ENCODE measurements at places on chromosomes 5 and 9.

DNA sequence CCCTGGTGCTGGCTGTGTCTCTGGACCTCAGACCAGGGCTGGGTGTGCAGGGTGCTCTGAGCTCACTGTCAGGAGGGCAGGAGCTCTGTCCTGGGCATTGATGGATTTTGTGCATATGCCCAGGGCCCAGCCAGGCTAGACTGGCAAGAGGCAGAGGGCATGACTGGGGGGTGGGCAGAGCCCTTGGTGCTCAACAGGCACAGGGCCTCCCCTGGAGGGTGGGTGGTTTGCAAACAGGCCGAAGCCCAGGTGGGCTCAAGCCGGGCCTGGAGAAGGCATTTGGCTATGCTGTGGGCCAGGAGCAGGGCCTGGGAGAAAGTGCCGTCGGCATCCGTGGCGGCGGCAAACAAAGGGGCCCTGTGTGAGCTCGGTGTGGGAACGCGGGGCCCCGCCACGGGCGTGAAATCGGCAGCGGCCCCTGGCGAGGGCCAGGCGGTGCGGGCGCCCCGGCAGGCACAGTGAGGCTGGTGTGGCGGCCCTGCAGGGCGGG, 1.9 kb upstream of the NRARP start:
- DNase-seq = no peak

DNA sequence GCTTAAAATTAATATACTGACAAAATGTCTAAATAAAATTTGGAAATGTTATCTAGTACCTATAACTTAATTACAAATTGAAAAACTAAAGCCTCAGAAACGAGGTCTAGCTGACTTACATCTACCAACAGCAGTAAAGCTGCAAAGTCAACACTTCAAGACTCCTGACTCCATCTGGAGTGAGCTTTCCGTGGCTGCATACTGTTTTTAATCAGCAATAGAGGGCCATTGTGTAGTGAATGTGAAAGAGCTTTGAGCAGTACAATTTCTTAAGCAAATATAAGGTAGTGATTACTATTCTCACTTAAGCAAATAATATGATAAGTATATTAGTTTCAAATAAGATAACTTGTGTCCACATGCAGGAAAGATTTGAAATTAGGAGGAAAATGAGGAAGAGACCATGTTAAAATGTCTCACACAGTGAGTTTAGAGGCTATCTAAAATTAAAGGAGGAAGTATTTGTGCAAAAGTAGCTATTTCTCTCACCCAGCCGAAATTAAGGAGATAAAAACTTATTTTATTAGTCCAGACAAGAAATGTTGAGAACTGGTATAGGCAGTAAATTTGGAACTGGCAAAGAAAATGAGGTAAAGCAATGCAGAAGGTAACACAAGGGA, 6.4 kb downstream of the SPINK6 start:
- no peak for DNase-seq

- DNase-seq = no peak
These were observed 13.1 kb upstream of the STXBP1 start for GRCh38 chr9:127598839-127599549.

DNA sequence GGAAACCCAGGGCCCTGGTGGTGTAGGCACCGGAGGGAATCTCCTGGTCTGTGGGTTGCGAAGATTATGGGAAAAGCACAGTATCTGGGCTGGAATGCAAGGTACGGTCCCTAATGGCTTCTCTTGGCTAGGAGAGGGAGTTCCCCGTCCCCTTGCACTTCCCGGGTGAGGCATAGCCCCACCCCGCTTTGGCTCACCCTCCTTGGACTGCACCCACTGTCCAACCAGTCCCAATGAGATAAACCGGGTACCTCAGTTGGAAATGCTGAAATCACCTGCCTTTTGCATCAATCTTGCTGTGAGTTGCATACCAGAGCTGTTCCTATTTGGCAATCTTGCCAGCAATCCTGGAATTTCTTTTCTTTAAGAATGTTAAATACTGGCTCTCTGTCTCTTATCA, 1429.1 kb downstream of the MAT2B start:
- DNase-seq = no peak

GRCh38 chr9:137751616-137752015, 126.0 kb upstream of the CACNA1B start:
- DNase-seq = no peak

- no peak for DNase-seq
These were observed 22.8 kb downstream of the PAEP start for GRCh38 chr9:135584371-135584770.

- no peak for DNase-seq
These were observed 89.8 kb downstream of the PSAT1 start for GRCh38 chr9:78386773-78387172.

- peak; percentile 17 for DNase-seq
These were observed 65.8 kb upstream of the PLPP6 start for GRCh38 chr9:4596165-4596922.

DNA sequence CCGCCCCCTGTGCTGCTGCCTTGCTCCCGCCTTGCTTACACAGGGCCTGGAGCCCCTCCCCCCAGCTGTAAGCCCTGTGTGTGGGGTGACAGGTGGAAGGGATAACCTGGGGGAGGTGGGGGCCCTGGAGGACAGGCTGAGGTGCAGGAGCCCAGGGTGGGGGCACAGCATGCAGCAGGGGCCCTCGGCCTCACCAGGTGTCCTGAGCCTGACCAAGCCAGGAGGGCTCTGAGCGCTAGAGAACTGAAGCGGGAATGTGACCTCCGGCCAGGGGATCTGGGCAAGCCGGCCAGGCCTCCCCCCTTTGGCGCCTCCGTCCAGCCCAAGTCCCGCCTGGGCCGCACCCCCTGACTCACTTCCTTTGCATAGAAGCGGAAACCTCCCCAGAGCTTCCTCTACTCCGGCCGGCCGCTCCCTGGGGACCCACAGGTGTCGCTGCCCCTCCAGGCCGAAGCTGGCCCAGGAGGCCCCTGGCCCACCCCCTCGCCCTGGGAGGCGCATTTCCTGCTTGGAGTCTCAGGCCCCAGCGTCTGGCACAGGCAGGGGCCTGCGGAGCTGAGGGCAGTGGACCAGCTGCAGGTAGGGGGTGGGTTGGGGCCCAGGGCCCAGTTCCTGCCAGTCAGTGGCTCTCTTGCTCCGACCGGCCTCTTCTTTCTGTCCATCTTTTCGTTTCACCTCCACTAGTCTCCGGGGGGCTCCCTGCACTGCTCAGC, at the start of gene TOR4A:
Gene TOR4A (plus strand): TSS at position 398 of the 713 bp plus-strand sequence. CDS start 964 bp downstream, outside the sequence.
- peak; percentile 75 for DNase-seq

DNA sequence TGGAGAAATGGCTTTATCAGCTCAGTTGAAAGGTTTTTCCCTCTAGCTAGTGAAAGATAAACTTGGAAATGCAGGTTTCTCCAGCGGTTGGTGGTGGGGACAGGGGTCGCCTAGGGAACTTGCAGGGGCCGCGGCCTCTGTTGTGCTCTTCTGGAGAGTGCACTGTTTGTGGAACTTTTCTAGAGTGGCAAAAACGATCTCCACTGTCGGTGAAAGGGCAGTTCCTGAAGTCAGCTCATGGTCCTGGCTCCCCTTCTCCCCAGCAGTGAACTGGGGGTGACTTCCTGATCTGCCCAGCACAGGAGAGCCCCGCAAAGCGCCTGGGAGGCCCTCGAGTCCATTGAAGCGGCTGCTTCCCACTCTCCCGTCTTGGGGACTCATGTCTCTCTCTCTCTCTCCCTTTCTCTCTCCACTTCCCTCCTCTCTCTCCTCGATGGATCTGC, 3.2 kb downstream of the IRX1 start:
- DNase-seq = no peak

DNA sequence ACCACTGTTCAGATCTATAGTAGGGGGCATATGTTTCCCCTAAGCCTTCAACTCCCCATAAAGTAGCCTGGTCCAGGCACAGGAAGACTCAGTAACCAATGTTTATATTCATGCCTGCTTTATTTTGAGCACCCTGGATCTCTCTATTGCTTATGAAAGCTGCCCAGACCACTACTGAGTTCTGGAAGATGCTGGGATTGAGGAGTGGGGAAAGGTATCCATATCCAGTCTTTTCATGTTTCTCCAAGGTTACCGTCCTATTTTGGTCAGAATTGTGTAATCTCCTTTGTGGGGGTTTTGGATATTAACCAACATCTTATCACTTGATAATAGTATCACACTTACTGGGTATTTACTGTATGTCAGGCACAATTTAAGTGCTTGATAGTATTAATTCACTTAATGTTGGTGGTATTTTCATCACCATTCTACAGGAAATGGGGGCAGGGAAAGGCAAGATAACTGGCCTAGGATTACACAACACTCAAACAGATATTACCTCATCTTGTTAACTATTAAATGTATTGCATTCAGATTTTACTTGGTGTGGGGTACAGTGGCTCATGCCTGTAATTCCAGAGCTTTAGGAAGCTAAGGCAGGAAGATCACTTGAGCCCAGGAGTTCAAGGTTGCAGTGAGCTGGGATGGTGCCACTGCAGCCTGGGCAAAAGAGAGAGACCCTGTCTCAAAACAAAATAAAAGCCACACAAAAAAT, 36.3 kb downstream of the RUSC2 start:
- DNase-seq = no peak

DNA sequence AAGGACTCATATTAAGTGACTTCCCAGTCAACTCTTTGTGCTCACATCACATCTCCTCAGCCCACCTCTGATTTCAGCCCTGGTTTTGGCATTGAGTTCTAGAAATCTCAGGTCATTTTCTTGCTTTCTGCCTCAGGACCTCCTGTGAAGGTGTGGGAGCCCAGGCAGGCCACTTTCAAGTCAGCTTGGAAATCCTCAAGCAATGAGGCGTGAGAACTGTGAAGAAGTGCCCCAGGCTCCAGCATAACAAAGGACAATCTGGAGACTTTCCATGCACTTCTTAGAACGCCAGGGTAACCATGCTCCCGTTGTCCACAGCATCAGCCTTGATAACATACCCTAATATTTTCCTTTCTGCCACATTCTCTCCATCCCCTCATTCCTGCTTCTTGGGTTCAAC, 131.2 kb upstream of the MAP3K1 start:
- DNase-seq = no peak

GRCh38 chr9:69385581-69386033, 60.6 kb downstream of the ENTREP1 start:
- no peak for DNase-seq

DNA sequence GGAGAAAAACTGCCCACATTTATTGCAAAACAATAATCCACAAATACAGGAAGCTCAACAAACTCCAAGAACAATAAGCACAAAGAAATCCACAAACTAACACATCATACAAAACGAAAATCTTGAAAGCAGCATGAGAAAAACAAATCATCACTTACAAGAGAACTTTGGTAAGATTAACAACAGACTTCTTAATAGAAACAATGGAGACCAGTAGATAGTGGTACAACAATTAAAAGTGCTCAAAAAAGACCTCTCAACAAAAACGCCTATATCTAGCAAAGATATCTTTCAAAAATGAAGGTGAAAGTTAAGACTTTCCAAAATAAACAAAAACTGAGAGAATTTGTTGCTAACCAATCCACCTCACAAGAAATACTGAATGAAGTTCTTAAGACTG, 38.4 kb downstream of the CDKL3 start:
- DNase-seq = no peak

DNA sequence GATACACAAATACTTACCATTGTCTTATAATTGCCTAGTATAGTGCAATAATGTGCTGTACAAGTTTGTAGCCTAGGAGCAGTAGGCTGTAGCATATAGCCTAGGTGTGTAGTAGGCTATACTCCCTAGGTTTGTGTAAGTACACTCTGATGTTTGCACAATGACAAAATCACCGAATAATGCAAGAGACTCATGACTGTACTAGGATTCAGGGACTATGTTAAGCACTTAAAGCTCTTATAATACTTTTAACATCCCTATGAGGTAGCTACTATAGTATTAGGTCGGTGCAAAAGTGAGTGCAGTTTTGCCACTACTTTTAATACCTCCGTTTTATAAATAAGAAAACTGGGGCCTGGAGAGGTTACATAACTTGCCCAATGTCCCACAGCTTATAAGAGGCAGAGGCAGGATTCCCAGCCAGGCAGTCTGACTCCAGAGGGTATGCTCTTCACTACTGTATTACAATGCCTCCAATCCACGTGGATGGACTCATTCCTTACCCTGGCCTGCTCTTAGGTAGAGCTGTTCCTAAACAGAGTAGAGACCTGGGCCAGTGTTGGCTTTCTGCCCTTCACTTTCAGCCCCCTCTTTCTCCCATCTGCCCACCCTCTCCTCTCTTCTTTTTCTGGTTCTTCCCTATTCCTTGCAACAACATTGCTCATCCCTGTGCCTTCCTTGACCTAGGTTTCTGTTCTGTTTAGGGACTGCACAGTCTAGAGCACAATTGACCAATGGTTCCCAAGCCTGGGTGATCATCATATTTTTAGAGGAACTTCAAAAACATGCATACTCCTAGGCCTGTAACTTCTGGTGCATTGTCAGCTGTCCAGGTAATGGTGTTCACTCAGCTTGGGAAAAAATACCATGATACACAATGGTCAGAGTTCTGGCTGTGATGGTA, 114.0 kb downstream of the CARTPT start:
- no peak for DNase-seq

DNA sequence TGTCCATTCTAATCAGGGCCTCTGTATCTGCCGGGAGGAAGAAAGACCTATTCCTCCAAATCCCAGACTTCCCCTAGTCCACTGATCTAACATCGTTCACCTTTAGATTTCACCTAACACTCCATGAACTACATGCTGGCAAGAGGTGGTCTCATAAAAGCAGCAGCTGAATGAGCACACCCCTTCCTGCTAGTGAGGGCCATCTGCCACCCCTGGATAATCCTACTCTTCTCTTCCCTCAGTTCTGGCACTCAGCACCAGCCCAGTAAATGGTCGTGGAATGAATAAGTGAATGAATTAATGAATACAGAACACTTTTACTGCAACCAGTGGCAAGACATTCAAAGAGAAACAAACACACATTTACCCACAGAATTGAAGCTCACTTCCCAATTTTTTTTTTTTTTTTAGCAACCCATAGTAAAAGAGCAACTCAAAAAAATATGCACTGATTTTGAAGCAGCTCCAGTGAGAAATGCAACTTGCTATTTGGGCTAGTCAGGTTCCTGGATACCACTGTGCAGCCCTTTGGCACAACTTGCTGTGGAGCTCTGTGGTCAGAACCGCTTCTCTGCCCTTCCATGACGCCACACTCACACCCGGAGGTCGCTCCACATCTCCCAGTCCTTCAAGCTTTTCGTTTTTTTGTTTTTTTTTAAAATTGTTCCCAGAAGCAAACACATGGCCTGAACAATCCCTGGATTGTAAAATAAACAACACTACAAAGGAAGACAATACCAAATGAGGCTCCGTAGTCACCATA, 6.2 kb downstream of the RNF183 start:
- no peak for DNase-seq

DNA sequence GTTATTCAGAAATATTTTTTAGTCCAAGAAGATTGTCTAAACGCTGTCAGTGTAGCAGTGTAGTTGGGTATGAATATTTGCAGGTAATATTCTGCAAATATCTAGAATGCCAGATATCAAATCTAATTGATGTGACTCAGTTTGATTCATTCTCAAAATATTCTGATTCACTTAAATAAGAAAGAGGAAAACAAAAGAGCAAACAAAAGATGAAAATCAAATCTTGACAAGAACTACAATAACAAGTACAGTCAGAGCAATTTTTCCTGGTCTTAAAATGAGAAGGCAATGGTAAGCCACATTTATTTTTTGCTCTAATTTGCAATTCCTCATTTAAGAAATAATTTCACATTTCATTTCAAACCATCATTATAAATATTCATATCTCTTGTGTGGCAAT, 36.0 kb downstream of the MRPS30 start:
- DNase-seq = no peak

GRCh38 chr9:129583308-129584038, 37.4 kb downstream of the C9orf50 start:
- DNase-seq = no peak

Measured in B cell (primary cell).